ENCODE measurements at places on chromosomes 3 and 15.

DNA sequence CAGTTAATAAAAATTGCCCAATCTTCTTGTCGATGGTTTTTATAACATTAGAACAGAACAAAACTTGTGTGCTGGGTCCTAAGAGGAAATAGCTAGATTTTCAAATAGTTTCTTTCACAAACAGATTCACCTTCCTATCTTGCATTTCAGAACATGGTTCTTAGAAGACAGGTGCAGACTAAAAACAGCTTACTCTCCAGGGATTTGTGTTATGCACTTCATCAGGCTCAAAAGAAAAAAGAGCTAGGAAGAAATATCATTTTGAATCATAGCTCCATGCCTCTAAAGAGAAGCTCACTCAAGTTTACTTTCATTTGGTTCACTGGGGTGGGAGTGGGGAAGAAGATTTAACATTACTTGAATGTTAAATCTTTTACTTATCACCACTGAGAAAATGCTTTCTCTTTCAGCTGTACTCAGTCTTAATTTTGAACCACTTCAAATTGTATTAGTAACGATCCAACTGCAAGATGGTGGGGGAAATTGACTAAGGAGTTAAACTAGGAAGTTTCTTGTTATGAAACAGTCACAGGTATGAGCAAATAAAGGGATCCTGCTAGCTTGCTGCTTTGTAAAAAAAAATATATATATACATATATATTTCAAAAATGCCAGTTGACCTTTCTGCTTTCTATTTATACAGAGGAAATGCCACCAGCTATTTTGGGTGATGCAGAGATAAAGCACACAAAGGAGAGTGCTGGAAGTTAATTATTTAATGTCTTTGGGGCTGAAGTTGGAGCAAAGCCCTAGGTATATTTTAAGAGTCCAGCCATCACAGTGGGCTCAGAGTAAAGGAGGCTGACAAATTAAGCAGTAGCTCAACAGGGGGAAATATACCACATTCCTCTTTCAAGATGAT, 28.3 kb upstream of the NUDT16 start:
- DNase-seq, result no peak

- no peak for DNase-seq
Measured at GRCh38 chr3:115321400-115321805, 174.3 kb upstream of the ZBTB20 start.

GRCh38 chr3:110589341-110589740, 482.3 kb upstream of the NECTIN3 start:
- DNase-seq, result no peak

DNA sequence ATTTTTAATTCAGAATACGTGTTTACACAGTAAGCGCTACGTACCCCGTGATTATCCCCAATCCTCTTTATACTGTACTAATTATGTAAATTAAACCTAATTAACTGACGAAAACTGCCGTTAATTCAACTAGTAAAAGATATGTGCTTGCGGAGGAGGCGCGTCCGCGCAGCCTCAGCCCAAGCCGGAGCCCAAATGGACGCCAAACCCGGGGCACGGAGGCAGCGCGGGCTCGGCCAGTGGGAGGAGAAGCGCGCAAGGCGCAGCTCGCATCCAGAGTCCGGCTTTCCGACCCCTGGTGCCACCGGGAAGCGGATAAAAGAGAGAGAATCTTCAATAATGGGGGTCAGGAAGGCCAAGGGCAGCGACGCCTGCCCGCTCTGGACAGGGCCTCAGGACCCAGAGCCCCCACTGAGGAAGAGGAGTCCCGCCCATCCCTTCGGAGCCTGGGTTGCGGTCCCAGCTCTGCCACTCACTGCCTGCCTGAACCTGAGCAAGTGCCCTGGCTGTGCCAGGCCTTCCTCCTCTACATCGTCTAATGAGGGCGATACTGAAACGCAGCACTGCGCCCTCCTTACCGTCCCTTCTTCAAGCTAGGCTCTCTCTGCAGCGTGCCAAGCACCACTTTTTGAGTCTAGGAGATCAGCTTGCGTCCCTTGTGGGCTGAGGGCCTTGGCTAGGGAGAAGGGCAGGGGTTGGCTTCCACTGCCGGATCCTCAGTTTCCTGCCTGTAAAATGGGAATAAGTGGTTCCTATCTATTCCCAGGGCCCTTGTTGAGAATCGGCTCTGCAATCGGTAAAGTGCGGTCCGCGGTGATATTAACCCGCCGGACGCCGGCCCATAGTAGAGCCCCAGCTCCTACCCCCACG, 5.0 kb upstream of the SKOR1 start:
- DNase-seq, result no peak

DNA sequence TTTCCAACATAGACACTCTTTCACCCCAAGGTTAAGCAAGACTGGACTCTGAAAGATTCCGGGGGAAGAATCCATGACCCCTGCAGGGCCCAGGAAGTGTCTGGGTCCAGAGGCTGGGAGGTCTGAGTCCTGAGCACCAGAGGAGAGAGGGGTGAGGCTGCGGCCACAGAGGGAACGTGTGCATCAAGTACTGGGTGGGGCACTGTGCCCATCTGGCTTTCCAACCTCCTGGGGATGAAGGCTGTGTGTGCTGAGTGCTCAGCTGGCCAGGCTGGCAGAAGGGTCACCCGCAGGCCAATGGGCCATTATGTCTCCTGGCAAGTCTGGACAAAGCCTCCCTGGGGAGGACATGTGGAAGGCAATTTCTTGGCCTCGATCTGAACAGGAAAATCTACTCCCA, 3.3 kb downstream of the CHRNA3 start:
- DNase-seq, result no peak

DNA sequence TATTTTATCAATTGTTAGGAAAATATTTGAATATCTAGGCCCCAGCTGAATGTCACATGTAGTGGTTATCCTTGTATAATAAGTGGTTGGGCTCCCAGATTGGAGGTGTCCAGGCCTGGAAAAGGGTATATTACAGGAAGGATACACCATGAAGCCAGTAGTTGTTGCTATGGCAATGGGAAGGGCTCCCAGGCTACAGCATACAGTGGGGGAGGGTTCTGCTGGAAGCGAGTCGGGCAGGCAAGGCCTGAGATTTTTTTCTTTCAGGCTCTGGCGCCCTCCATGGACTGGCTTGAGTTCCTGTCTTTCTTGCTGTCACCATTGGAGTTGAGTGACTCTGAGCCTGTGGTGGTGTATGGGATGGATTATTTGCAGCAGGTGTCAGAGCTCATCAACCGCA, 8.9 kb downstream of the ECE2 start:
- no peak for DNase-seq

GRCh38 chr3:140545756-140546155, 132.1 kb upstream of the TRIM42 start:
- no peak for DNase-seq

- no peak for DNase-seq
Measured at GRCh38 chr15:64263567-64263966, 92.4 kb downstream of the CSNK1G1 start.

GRCh38 chr3:137204409-137204808, 246.6 kb downstream of the IL20RB start:
- DNase-seq, result no peak

DNA sequence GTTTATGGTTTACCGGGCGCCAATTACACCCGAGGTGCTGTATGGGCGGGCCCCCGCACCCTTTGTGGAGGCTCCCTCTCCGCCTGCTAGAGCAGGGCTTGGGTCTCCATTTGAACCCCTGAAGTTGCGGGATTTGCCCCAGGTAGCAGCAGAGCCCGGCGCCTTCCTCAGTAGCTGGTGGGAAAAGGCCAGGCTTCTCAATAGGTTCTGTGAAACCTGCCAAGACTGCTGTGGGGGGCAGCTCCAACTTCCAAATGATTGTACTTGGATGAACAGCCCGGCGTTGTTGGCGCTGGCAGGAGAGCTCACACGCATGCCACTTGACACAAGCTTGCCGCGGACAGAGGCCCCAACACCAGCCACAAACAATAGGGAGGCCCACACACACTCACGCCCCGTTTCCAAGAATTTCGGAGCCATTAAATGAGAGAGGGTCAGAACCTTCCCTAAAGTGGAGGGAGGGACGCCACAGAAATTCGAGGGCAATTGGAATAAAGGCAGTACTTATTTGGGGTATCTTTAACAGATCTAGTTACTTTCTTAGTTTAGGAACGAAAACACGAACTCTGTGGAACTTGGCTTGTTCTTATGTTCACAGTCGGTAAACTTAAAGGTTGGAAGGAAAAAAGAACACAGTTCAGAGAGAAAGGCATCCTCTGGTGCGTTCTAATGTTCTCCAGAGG, 1.4 kb downstream of the EPHB3 start:
- no peak for DNase-seq

DNA sequence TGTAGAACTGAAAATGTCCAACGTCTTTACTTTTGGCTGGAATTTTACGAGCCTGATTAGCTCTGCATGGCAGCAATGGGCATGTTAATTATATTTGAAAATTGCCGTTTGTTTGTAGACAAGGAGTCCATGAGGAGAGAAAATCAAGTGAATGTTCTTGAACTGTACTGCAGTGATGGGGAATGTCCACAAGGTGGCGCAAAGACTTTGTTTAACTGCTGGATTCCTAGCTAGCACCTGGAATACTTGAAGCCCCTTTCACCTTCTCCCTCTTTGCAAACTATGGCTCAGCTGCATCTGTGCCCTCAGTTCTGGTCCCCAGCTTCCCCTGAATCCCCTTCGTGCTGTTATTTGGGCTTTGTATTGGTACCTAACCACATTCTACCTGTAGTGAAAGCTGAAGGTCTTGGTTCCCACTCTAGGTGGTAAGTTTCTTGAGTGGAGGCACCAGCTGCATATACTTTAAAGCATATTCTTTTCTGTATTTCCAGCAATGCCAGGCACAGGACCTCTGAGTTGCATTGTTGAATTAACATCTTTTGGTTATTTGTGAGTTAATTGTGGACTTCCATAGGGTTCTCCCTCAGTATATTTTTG, 25.3 kb downstream of the EXOG start:
- DNase-seq, result no peak

- no peak for DNase-seq
Measured at GRCh38 chr3:71305231-71306206, 278.0 kb downstream of the FOXP1 start.

GRCh38 chr15:93703092-93703739, 528.1 kb upstream of the MCTP2 start:
- no peak for DNase-seq

GRCh38 chr15:70477750-70478250, 285.6 kb downstream of the UACA start:
- DNase-seq, result no peak

- no peak for DNase-seq
Measured at GRCh38 chr3:21020043-21020442, 731.0 kb downstream of the ZNF385D start.

DNA sequence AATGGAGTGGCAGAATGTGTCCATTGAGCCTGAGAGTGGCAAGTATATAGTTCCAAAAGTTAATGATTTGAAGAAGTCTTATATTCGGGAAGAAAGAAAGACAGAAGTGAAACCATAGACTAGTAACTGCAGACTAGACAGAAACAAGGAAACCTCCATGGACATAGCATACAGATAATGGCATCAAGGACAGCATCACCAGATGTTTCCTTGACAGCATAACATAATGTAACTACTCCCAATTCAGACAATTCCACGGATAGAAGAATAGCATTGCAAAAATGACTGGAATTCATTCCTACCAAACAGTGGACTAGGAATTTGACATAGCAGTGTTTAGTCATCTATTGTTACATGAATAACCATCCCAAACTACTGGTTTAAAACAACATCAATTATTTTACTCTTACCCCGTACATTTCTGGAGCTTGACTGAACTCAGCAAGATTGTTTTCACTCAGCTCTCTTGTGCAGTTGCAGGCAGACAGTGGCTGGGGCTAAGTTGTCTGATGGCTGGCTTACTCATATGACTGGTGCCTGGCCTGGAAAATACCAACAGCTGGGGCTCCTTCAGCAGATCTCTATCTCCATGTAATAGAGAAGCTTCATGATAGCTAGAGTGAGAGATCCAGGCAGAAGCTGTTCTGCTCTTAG, 109.7 kb upstream of the GADL1 start:
- DNase-seq, result no peak
